ENCODE measurements at places on chromosomes 5 and 9.
A peak's percentile ranks its signal among the peaks of the same experiment; 100 is the strongest.

DNA sequence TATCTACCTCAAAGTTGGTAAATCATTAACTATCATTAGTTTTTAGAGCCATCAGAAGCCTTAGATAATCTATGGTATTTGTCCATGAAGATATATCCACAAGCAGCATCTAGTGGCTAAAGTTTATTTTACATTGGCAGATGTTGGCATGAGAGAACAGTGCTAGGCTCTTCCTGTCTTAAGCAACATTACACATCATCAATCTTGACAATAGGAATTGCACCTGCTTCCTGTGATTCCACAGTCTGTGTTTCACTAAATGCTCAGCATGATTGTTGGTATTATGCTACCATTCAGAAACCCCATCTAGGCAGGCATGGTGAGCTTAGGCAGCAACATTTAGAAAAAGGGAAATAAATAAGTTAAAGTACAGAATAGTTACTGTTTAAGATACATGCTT, 246.6 kb downstream of the SLCO4C1 start:
- no peak for DNase-seq

DNA sequence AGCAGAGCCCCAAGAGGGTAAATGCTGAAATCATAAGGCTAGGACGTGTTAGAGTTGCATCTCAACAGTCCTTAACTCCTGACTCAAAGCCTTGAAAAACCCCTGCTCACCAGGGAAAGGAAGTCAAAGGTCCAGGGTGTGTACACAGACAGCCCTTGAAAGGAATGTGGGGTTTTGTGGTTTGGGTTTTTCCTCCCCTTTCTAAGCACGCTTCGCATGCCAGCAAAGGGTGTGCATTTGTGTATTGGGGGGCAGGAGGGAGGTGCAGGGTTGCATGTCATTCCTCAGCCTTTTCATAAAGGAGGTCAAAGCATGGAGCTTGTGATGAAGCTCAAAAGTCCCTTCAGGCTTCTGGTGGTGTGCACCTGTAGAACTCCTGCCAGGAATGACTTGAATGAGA, 17.3 kb upstream of the XPA start:
- no peak for DNase-seq

DNA sequence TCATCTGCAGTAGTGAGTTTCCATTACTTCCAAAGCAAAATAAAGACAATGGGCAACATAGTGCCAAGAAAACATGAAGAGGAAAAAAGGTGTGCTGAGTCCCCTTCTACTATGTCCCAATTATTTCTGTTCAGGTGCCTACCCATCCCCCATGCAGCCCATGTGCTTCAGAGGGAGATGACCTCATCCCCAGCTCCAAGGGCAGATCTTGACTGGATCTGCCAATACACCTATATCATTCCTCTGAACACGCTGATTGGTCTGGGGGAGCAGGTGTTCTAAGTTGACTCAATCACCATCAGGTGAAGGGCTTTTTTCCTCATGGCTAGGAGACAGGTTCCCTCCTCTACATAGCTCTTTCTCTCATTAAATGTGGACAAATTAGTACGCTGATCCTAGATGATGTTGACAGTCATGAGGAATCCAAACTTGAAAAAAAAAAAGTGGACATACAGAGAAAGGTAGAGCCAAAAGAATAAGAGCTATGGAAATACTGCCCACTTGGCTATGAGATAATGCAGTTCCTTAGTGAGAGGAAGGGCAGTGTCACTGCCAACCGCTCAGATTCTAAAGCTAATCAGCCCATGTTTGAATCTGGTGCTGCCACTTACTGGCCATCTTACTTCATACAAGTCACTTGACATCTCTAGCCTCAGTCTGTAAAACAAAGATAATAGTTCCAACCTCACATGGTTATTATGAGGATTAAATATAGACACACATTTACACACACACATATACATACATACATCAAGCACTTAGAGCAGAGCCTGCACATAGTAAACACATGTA, 23.1 kb downstream of the PRELID2 start:
- DNase-seq, result peak; percentile 56

DNA sequence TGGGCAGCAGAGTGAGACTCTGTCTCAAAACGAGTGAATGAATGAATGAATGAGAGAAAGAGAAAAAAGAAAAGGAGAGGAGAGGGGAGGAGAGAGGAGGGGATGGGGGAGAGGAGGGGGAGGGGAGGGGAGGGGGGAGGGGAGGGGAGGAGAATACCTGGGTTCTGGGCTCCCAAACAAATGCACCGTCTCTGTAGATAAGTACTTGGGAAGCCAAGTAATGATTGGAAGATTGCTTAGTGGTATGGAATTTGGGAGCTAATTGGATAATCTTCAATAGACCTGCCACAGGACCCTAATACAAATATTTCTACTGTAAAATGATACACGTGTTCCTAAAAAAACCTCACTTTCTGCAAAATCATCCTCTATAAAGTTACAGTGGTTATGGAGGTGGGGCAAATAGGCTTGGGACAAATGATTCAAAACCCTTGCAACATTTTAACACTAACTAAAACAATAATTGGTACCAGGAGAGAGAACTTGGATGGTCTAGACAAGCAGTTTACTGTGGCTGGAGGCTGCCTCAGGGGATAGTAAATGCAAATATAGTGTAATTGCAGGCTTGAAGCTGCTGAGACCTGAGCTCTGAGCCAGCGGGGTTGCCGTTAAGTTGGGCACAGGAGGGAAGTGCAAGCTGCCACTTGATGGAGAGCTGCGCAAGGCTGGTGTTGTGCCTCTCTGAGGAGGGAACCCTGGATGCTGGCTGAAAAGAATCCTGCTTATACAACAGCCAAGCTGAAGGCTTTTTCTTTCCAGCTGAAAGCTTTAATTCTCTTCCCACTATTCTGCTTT, 3.5 kb downstream of the HEMGN start:
- DNase-seq, result peak; percentile 42

DNA sequence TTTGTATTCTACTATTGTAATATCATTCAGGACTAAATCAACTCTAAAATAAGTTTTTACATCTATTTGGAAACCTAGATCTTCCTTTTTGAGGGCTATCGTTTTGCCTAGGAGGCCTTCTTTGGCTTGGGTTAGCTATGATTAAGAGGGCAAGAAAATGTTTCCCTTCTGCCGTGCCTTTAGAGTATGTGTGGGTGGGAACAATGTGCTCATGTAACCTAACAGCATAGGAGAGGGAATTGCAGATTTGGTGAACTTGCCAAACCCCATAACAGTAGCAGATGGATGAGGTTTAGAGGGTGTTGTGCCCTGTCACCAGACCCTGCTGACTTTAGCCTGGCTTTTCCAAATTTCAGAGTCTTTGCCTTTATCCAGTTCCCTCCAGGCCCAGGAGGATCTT, 339.0 kb downstream of the ADGRV1 start:
- no peak for DNase-seq

GRCh38 chr9:119902611-119903010, 533.4 kb upstream of the BRINP1 start:
- no peak for DNase-seq
